ENCODE measurements at places on chromosomes 1 and 21.

- peak; percentile 68 for DNase-seq
Observed at GRCh38 chr1:225813214-225813964, 3.5 kb downstream of the EPHX1 start.

- DNase-seq, result no peak
Observed at GRCh38 chr1:30328100-30328370, 395.4 kb downstream of the MATN1 start.

GRCh38 chr1:99766378-99766800 is at the start of gene FRRS1:
FRRS1 (minus strand) TSS chr1:99766635; CDS start chr1:99748768, 17,867 bp downstream.
- peak; percentile 78 for DNase-seq

DNA sequence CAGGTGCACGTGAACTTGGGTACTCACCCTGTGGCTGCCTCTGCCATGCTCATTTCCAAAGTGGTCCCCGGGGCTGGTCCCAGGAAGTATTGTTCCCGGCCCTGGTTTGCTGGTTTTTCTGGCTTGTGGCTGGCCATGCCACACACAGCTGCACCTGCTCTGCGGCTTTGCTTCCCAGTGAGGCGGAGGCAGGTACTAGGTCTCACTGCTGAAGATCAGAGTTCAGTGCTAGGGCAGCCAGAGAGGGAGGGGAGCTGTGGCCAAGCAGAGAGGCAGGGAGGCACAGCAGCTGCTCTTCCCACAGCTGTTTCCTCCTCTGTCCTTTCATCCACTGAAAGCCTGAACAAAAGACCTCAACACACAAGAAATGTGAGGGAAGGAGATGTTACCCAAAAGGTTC is 30.5 kb downstream of the ENO1 start:
- DNase-seq, result peak; percentile 35

GRCh38 chr1:228646717-228647522 is 88.4 kb upstream of the RHOU start:
- peak; percentile 33 for DNase-seq

- DNase-seq, result no peak
Observed at GRCh38 chr1:30371888-30372791, 351.2 kb downstream of the MATN1 start.

DNA sequence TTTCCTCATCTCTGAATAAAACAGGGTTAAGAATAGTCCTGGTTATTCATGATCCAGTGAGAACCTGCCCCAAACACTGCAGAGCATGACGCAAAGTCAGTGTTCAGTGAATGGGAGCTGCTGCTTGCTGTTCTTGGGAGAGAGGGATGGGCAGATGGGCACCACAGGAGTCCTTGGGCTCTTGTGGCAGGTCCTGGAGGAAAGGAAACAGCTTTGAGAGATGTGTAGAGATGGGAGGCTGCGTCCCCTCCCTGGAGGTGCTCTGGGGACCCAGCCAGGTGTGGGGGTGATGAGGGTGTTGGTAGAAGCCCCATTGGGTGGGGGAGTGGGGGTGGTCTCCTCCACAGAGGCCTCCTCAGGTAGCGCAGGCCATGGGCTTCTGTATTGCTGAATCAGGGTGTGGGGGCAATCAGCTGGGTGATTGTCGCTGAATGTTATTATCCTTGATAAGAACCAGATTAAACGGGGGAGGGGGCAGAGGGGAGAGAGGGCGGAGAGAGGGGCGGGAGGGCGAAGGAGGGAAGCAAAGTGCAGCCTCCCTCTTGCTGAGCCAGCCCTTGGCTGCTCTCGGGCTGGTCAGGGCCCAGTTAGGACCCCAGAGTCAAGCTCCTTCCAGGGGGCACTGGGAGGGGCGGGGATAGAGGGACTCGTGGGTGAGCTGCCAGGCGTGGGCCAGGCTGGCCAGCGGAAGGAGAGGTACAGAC is 22.9 kb upstream of the CASZ1 start:
- DNase-seq, result no peak

GRCh38 chr1:90841473-90841872 is 124.4 kb upstream of the BARHL2 start:
- no peak for DNase-seq

GRCh38 chr1:177172866-177173265 is 2.1 kb downstream of the BRINP2 start:
- DNase-seq, result no peak

GRCh38 chr1:229891227-229891626 is 175.8 kb upstream of the GALNT2 start:
- no peak for DNase-seq

- no peak for DNase-seq
Observed at GRCh38 chr1:169364948-169365347, 2.6 kb downstream of the NME7 start.

- no peak for DNase-seq
Observed at GRCh38 chr1:153430166-153430553, 13.8 kb downstream of the S100A7A start.

GRCh38 chr1:29789910-29790247 is 553.6 kb downstream of the PTPRU start:
- DNase-seq, result no peak

DNA sequence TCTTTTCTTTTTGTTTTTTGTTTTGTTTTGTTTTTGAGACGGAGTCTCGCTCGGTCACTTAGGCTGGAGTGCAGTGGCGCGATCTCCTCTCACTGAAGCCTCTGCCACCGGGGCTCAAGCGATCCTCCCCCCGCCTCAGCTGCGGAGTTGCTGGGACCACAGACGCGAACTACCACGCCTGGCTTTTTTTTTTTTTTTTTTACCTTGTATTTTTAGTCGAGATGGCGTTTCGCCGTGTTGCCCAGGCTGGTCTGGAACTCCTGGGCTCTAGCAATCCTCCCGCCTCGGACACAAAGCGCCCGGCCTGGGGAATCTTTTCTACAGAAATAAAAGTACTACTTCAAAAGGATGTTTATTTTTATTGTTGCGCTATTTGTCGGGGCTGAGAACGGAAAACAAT is 1.1 kb upstream of the SETDB1 start:
- DNase-seq, result no peak
